Glutamatergic neuron (in vitro differentiated cells): ENCODE measurements at places on chromosomes 5 and 9.

- DNase-seq: no peak
Observed at GRCh38 chr5:168693297-168693696, 114.1 kb upstream of the PANK3 start.

GRCh38 chr9:98191671-98192502 is 550 bp downstream of the CORO2A start:
- DNase-seq: peak; percentile 61

DNA sequence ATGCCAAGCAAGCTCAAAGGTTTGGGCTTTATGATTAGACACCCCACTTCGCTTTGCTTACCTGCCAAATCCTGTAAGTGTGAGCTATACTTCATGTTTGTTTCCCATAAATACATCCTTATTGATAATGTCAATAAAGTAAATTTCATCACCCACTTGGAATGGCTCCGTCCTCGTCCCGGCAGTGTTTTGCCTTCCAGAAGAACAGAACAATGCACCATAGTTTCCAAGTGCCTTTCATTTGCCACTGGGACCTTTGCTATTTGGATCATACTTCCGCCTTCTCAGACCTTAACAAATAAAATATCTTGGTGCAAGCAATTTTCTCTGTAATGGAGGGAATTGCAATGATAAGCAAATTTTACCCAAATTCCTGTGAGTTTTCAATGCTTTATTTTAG is 229.3 kb downstream of the PIK3R1 start:
- no peak for DNase-seq

GRCh38 chr9:130045725-130046450 is 2.9 kb upstream of the FNBP1 start:
- DNase-seq: no peak

- DNase-seq: peak; percentile 75
Observed at GRCh38 chr9:135224921-135225541, 137.6 kb downstream of the OLFM1 start.

DNA sequence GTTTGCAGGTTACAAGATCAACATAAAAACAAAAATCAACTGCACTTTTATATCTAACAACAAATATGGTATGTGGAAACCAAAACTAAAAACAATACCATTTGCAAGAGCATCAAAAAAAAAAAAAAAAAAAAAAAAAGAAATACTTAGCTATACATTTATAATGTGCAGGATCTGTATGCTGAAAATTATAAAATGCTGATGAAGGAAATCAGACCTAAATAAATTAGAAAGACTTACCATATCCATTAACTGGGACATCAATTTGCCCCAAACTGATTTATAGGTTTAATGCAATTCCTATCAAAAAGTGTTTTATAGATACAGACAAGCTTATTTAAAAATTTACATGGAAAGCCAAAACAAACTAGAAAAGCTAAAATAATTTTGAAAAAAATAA is 60.4 kb upstream of the OTP start:
- no peak for DNase-seq

DNA sequence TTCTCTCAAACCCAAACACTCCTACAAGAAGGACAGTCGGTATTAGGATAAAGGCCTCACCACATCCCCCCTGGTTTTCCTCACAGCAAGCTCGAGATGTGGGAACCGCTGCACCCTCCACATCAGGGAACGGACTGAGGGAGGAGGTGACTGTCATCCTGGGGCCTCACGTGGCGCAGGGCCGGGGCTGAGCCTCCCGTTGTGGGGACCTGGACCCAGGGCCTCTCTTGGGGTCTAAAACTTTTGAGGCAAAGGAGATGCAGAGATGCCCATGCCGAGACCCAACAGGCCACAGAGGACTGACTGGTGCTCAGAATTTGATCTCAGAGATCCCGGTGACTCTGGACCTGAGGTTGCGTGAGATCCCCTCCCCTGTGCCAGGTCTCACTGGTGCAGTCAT is 72.7 kb downstream of the MRPL36 start:
- no peak for DNase-seq

DNA sequence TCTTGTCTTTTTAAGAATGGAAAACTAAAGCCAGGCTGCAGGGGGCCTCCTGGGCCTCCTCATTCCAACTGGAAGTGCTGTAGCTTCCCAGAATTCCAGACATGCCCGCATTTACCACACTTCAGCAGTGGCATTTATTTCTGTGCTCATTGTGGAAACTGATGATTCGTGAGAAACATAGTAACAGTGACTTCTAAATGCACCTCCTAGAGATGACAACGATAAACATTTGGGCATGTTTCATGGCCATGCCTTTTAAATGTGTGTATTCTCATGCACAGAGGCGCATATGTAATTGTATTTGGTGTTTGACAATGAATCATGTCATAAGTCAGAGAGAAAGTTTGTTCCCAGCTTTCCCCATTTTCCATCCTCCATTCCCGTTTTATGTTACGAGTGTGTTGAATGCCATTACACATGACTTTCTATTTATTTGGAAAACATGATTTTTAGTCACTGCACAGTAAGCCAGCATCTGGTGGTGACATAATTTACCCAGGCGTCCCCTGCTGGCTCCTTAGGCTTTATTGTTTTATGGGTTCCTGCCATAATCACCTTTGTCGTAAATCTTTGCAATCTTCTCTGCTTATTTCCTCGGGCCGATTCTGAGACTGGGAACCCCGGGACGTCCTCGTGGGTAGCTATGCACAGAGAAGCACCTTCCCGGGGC is 68.8 kb upstream of the FCN2 start:
- no peak for DNase-seq

DNA sequence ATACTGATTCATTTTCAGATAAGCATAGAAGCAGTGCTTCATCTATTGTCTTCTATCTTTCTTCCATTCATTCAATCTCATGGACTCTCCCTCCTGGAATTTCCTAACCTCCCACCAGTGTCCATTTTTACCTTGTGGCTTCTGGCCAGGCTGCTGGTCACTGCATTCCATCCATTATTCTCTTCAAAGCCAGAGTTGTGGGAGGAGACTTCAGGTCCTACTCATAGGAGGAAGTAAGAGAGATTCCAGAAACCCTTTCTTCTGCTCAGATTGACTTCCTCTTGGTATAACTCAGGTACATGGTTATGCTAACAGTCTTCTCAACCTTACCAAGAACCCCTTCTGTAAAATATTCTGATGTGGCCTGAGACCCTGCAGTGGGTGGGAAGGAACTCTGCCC is 153.3 kb upstream of the SLC12A2 start:
- DNase-seq: no peak

- DNase-seq: no peak
Observed at GRCh38 chr9:73613092-73613701, 461.5 kb downstream of the ANXA1 start.

- DNase-seq: no peak
Observed at GRCh38 chr5:1875281-1875842, 7.4 kb downstream of the IRX4 start.

DNA sequence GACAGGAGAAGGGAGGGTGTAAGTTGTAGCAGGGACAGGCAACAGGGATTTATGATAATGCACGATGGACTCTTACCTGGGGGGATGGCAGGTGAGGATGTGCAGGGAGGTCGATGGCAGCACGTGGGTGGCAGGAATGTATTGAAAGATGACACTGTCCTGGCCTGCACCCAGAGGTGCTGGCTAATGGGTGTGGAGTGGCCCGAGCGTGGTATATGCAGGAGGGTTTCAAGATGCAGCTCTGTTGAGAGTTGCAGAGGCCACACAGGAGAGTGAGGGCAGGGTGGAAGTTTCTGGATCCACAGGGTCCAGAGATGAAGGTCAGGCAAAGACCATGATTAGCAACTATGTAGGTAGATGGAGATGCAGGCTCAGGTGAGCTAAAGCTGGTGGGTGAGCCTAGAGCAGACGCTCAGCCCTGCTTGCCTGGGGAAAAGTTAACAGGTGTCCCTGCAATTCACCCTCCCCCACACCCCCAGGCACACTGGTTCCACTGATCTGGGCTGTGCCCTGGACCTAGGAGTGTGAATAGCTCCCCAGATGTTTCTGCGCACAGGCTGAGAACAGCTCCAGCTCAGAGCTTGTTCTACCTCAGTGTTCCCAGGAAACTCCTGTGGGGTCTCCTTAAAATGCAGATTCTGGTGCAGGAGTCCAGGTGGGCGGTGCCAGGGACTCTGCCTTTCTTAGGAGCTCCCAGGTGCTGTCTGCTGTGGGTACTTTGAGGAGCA is 21.5 kb upstream of the S1PR3 start:
- DNase-seq: no peak

- no peak for DNase-seq
Observed at GRCh38 chr9:136385015-136385414, 11.5 kb upstream of the CARD9 start.

- DNase-seq: no peak
Observed at GRCh38 chr5:102603670-102604069, 104.9 kb upstream of the SLCO6A1 start.

- DNase-seq: no peak
Observed at GRCh38 chr5:56717253-56717987, 97.9 kb upstream of the MAP3K1 start.

DNA sequence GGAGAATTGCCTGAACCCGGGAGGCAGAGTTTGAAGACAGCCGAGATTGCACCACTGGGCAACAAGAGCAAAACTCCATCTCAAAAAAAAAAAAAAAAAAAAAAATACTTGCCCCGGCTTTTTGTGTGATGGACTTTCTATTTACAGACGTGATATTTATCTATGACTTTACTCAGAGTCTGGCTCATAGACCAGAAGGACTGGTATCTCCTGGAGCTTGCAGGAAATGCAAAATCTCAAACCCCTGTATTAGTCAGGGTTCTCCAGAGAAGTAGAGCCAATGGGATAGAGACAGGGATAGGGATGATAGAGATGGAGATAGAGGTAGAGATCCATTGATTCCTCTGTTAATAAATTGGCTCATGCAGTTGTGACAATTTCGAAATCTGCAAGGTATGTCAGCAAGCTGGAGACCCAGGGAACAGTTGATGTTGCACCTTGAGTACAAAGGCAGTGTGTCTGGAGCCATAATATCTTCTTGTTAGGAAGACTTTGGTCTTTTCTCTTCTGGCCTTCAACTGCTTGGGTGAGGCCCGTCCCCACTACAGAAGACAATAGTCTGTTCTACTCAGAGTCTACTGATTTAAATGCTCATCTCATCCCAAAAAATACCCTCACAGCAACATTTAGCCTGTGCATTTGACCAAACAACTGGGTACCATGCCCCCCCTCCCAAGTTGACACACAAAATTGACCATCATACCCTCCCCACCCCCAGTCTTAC is 195.4 kb upstream of the MSX2 start:
- no peak for DNase-seq
